ENCODE measurements at places on chromosomes 6 and 20. TPM values are rescaled to one million over a fixed set of nuclear protein-coding genes. Genes with fewer than 3 reads are reported as not detected.

- DNase-seq: no peak
These were observed 19.3 kb downstream of the UQCC2 start for GRCh38 chr6:33692078-33692759.

GRCh38 chr6:105609375-105609991, 206.6 kb upstream of the PREP start:
- no peak for DNase-seq

DNA sequence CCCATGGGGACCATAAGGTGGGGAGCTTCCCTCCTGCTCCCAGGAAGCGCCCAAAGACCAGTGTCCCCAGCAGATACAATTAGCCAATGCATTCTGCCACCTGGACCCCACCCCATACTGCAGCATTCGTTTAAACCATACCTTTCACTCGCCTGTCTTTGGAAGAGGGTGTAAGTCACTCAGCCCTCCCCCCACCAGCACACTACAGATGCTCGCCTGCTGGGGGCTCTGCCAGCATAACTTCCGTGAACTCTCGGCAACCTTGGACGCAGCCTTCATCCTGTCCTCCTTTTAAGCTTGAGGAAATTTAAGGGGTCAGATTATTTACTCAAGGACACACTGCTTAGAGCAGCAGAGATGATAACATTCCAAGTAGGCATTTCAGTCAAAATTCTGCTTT, 94.4 kb upstream of the NAA20 start:
- DNase-seq: no peak

- no peak for DNase-seq
These were observed 4.6 kb upstream of the MDGA1 start for GRCh38 chr6:37702314-37702713.

GRCh38 chr6:34052071-34052825, 93.6 kb downstream of the GRM4 start:
- no peak for DNase-seq

Gene WFDC2
- not detected for polyA plus RNA-seq

Gene ASIP
- not detected for polyA plus RNA-seq

Gene ZC3H12D
- 1.8 TPM for polyA plus RNA-seq

Gene TBX18
- not detected for polyA plus RNA-seq

Gene KIAA1755
- not detected for polyA plus RNA-seq

Measured in naive thymus-derived CD4-positive, alpha-beta T cell (primary cell).